ENCODE measurements at places on chromosomes 12 and 14. TPM values are rescaled to one million over a fixed set of nuclear protein-coding genes. Genes with fewer than 3 reads are reported as not detected.

Gene SERPINA5
- 0.24 TPM for total RNA-seq

Gene SLC7A7
- total RNA-seq: 10.7 TPM

Gene FGF23
- total RNA-seq: 0.05 TPM

Gene SLC25A21
- total RNA-seq: 0.90 TPM

Gene ABCC9
- total RNA-seq: 4.4 TPM

Gene IAPP
- 0.14 TPM for total RNA-seq

Gene IRAK3
- total RNA-seq: 2.5 TPM

Gene TSPAN9
- total RNA-seq: 4.9 TPM

Gene COX8C
- not detected for total RNA-seq

Gene MYO1A
- 1.1 TPM for total RNA-seq

Gene PA2G4
- total RNA-seq: 170 TPM

Gene OR6C2
- not detected for total RNA-seq

Gene ST8SIA1
- total RNA-seq: 1.6 TPM

Gene SYT10
- total RNA-seq: under 0.01 TPM

Gene PCED1B
- 1.7 TPM for total RNA-seq

Gene HOXC12
- total RNA-seq: 0.05 TPM

Gene TFCP2
- 11.7 TPM for total RNA-seq

Gene FSCB
- not detected for total RNA-seq

Gene SLCO1B1
- not detected for total RNA-seq

Gene HOXC13
- total RNA-seq: 0.05 TPM

Gene KRT79
- total RNA-seq: 1.0 TPM

Gene STON2
- total RNA-seq: 6.1 TPM
